Esophagus muscularis mucosa (tissue), 4 donors: ENCODE measurements at places on chromosomes 13 and 19.

DNA sequence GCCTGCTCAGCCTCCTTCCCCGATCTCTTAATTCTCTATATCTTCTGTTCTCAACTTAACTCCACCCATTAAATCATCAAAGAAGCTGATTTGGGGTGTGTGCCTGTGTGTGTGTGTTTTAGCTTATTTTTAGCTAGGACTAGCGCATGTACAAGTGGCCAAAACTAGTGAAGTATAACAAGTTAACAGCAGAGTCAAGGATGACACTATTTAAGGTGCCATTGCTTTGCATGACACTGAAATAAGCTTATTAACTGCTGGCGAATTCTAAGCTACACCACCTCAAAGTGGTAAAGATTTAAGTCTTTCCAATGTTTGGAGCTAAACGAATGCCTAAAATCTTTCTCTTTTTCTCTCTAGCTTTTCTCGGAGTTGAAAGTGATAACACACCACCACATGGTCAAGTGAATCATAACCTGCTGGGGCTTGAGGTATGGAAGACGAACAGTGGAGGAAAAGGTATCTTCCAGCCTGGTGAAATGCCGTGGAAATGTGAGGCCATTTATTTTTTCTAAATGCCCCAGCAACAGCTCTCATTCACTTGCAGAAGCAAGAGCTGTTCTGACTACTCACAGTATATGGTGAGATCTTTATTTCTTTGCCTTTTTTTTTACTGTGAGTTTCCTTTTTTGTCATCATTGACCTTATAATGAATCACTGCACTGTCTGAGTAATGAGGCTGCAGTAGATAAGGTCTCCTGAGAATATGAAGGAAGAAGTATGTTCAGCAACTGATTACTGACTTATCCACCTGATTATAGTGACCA is 570.3 kb downstream of the PCDH9 start:
- H3K27ac ChIP-seq = no peak overlapping the region
- H3K36me3 ChIP-seq = no peaks in the 10 kb centered on the region
- H3K4me1 ChIP-seq = peaks cover 21% of the 10 kb centered on the region

DNA sequence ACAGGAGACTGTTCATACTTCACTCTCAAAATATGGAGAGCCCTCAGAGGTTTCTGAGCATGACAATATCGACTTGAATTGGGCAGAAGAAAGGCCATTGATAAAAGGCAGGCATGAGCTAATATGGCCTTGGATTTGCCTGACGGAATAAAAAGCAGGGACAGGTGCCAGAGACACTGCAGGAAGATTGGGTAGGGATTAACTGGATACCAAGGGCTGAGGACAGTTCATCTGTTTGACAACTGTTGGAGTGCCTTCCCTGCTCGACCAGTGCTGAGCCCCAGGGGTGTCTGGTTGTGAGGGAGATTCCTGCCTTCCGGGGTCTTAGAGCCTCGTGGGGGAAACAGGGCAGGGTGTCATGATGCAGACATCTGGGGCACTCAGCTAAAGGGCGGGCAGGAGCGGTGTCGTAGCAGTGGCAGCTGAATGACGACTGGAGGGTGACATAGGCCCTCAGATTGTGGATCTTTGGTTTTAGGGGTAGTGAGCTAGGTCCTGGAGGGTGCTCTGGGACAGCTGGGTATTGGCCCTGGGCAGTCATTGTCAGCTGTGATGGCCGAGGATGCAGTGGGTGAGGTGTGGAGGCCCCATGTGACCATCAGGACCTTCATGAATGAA is 12.3 kb downstream of the GATAD2A start:
- no peak for DNase-seq
- no peak overlapping the region for H3K4me3 ChIP-seq
- H3K36me3 ChIP-seq = no peaks in the 10 kb centered on the region

DNA sequence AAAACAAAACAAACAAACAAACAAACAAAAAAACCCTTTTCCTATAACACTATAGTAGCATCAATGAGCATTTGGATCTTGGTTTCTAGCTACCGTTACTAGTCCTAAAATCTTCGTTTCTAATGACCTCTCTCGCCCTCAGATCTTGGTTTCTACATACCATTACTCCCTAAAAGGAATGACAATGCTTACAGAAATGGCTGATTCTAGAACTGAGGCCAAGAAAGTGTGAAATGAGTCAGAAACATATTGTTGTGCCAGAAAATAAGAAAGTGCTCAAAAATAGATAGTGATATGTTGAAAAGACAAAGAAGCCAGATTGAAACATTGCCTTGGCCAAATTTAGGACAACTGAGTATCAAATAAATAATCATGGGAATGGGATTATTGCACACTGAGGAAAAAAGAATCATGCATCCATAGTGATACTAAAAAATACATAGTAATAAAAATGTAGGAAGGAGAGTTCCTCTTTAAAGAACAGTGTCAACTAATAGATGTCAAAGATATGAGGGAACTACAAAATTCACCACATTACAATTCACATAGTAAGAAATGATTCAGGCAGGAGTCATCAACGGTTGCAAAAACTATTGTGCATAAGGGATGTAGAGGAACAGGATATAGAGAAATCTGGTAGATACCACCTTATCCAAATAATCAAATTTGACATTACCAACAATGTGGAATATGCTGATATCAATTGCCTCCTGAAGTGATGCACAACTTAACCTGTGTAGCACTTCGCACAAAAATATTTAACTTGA is 386.6 kb downstream of the DIAPH3 start:
- H3K27me3 ChIP-seq = no peaks in the 10 kb centered on the region
- H3K4me3 ChIP-seq = no peak overlapping the region
- H3K27ac ChIP-seq = no peak overlapping the region
- DNase-seq = no peak
- no peaks in the 10 kb centered on the region for H3K36me3 ChIP-seq

GRCh38 chr13:98397861-98398260 is 179.0 kb downstream of the STK24 start:
- H3K27me3 ChIP-seq = no peaks in the 10 kb centered on the region
- H3K36me3 ChIP-seq = peaks cover 34% of the 10 kb centered on the region
- no peak overlapping the region for H3K4me3 ChIP-seq
- H3K27ac ChIP-seq = no peak overlapping the region
- H3K4me1 ChIP-seq = no peaks in the 10 kb centered on the region
- no peak for DNase-seq
